GM23248 (cell line): ENCODE measurements at places on chromosomes 3 and 15.
A peak's percentile ranks its signal among the peaks of the same experiment; 100 is the strongest.

DNA sequence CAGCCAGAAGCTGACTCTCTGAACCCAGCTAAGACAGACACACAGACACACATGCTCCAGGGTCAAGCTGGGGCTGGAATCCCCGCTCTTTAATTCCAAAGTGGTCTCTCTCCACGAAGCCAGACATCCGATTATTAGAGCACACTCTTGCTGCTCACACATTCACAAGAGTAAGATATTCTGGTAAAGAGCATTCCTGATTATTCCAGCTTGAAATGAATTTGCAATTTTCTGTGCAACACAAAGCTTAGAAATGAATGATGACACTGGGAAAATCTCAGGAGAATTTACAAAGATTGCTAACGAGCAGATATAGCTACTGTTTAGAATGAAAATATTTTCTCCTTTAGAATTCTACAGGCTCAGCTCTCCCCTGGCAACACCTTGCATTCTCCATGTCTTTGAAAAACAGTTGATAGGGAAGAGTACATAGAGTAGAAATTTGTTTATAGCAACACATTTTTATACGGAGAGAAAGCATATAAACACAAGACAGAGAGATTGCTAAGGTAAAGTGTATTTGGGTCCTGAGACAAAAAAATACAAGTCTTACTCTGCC, 80.6 kb upstream of the EIF1B start:
- no peak for DNase-seq

DNA sequence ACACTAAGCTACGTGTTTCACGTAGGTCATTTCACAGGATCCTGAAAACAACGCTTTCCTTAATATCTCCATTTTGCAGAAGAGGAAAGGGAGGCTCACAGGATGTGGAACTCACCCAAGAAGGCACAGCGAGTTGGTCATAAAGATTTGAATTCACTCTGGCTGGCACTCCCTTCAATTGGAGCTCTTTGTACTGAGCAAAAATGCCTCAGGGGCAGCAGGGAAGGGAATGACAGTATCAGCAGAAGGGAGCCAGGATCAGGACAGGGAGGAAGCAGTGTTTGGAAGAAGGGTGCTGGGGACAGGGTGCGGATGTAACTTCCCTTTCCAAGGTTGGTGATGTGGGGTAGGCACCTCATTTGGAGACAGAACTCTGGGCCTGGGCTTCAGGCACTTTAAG, 1.1 kb upstream of the ST6GAL1 start:
- DNase-seq = no peak

DNA sequence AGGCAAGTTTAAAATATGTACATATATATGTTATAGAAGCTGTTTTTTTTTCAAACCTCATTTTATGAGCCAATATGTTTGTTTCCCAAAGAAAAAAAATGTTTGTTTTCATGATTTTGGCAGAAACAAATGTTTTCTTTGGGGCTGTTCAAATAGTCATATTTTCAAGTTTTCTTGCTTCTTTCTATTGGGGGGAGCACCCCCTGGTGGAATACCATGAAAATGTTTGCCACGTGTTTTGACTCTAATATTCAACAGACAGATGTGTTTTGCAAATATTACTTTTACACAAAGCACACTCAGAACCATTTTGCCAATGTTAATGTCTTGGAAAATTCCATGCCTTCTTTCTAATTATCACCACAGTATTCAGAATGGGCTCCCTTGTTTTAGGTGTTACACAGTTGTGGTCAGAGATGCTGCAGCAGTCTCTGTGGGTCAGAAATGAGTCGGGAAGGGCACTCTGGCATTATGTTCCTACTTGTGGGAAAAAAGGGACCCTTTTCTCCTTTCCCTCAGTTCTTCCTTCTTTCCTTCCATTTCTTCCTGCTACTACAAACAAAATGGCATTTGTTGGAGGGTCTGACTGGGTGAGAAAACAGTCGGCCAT, 817.0 kb downstream of the TUSC7 start:
- DNase-seq = peak; percentile 57

DNA sequence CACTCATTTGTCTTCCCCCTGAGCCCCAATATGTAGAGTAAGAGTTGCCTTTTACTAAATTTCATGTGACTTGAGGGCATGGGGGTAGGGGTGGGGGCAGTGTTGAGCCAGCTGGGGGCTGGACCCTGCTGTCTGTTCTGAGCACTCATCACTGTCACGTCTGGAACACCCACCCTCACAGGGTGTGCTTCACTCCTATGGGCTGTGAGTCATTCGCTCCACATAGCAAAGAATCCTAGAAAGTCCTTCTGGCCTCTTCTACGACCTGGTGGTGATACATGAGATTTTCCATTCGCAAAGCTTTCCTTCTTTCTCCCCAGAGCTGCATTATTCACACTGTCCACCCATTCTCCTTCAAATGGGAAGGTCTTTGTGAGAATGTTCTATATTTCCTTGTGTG, 43.6 kb upstream of the MGLL start:
- DNase-seq = peak; percentile 82

- no peak for DNase-seq
These were observed 301.4 kb downstream of the OCA2 start for GRCh38 chr15:27797765-27798164.

- DNase-seq = peak; percentile 56
These were observed 642.3 kb upstream of the ADAMTS9 start for GRCh38 chr3:65330072-65330471.

DNA sequence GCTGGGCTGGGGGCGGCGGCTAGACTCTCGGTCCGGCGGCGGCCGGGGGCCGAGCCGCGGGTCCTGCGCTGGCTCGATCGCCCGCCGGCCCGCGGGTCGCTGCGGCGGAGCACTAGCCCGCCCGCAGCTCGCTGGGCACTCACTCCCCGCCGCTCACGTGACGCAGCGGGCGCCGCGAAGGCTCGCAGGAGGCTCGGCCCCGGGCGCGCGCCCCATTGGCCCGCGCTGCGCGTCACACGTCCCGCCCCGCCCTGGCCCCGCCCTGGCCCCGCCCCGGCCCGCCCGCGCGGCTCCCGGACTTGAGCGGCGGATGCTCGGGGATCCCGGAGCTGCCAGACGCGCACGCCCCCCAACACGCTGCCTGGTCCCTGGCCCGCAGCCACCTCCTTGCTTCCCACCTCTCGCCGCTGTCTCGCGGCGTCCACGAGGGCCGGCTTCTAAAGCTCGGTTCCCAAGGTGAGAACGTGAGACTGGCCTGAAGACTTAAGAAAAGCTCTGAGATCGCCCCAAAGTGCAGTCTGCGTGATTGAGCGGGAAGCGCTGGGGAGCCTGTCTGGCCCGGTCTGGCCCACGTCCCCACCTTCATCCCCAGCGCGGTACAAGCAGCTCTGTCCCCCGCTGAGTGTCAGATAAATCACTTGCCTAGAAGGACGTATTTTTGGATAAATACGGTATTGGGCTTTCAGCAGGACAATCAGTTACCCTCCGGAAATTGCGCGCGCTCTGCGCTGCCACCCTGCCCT, at the start of gene KLF15:
Gene KLF15 (minus strand): TSS at position 114 of the 743 bp plus-strand sequence. CDS start 4,486 bp downstream, outside the sequence.
- peak; percentile 95 for DNase-seq

- DNase-seq = peak; percentile 39
These were observed 579.9 kb upstream of the ZNF717 start for GRCh38 chr3:76365275-76365674.

DNA sequence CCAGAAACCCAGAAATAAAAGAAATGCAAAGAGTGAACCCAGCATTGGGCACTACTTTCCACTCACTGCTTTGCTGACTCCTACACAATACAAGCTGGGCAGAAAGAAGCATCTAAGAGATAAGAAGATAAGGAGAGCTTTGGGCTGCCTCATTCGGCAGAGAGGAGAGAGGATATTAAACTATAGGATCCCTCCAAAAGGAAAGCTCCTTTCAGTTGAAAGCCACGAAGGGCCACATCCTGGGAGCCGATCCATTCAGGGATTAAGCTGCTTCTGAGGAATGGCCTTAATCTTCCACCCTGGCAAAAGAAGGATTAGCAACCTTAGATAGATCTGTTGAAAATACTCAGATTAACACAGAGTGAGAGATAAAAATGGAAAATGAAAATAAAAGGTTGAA, 274.9 kb upstream of the PPP2R3A start:
- no peak for DNase-seq

DNA sequence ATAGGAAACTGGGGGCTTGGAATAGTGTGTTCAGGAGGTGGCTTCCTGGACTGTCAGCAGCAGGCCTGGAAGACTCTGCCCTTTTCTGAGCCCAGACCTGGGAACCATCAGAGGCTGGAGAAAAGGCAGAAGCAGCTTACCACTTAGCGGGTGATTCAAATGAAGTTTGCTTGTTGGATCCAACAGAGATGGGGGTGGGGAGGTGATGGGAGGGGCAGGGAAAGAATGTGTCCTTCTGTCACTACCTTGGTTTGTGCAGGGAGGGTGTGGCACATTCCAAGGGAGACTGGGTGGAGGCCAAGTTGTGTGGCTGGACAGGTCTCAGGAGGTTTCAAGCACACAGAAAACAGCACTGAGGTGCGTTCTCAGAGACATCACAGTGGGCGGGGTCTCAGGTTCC, 58.8 kb downstream of the TRAK1 start:
- DNase-seq = no peak
